ENCODE measurements at places on chromosomes 12 and 14.

GRCh38 chr14:61602733-61603077 is 92.6 kb upstream of the HIF1A start:
- no peak for DNase-seq

DNA sequence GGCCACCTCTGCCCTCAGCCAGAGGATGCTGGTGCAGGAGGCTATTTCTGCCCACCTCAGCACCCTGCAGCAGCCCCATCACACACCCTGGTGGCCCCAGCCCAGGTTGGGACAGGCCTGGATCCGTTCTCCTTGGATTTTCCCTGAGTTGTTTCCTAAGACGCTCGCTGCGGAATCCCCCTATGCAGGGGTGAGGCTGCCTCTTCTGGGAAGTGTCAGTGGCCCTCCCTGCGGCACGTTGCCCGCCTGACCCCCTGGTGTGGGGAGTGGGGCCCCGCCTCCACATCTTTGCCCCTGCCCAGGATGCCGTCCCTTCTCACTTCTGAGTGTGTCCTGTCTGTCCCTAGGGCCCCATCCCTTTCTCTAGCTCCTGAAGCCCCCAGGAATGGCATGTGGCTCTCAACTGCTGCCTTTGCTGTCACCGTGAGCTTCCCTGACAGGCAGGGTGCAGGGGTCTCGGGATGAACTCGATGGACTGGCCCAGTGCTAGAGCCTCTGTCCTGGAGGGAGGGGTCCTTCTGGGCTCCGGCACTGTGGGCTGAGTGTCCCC is 594 bp upstream of the EXOC3L4 start:
- DNase-seq: no peak

DNA sequence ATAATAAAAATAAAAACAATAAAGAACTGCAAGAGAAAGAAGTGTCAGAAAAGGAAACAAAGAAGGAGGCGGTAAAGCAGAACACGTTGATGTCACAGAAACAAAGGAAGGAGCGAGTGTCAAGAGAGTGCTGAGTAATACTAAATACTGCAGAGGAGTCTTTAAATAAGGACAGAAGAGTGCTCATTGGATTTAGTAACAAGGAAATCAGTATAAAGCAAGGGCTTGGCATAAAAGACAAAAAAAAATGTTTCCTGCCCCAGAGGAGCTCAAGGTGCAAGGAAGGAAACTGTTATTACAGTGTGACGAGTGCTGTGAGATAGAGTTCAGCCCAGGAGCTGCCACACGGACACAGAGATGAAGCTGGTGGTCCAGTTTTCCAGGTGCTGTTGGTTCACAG is 8.4 kb upstream of the TUBA1A start:
- no peak for DNase-seq

- no peak for DNase-seq
Observed at GRCh38 chr14:77097006-77097699, 905 bp upstream of the CIPC start.

GRCh38 chr12:22729431-22729956 is 104.5 kb downstream of the ETNK1 start:
- no peak for DNase-seq

DNA sequence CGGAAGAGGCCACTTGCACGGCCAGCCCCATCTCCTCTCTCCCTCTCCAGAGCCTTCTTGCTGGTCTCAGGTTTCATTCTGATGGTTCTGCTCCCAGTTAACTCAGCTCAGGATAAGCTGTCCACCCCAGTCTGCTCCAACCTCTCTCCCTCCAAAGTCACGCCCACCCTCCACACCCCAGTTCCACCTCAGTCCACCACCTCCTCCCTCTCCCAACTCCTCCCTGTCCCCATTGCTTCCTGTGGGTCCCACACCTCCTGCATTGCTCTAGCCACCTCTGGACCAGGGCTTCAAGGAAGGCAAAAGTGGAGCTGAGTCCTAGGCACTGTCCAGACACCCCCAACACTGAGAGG is 13.1 kb downstream of the KRT71 start:
- no peak for DNase-seq

- DNase-seq: no peak
Observed at GRCh38 chr14:35295845-35296161, 3.6 kb downstream of the PSMA6 start.

DNA sequence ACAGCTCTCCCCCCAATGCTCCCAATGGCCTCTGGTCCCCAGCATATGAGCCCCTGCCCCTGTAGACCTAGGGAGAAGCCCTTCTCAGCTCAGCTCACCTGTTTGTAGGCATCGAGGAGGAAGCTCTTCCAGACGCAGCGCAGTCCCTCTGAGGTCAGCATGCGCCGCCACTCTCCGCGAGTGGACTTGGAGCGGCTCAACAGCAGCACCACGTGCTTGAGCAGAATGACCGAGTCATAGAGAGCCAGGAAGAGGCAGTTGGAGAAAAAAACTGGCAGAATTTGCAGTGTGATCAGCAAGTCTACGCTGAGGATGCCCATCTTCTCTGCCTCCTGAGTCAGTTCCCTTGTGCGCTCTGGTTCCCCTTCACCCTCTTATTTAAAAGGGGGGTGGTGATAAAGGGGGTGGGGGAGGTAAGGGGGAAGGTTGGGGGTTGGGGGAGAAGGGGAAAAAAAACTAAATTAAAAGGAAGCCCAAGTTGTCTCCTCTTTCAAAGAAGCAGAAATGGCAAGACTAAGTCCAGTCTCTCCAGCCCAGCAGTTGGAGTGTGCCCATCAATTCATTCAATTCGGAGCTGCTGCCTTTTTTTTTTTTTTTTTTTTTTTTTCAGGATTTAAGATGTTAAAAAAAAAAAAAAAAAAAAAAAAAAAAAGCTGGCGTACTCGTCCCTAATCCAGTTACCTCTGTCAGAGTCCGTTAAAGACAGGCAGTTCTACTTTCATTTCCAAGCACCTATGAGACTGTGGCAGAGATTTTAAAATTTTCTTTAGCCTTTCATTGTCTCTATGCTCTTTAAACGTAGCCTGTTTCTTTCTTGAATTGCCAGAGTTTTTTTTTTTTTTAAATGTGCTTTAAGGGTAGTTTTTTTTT is at the start of gene DIO2:
Gene DIO2 (minus strand): TSS at position 352 of the 870 bp plus-strand sequence. CDS start 32 bp downstream, at position 320.
- no peak for DNase-seq

GRCh38 chr12:124612410-124612680 is 44.9 kb upstream of the NCOR2 start:
- DNase-seq: no peak

DNA sequence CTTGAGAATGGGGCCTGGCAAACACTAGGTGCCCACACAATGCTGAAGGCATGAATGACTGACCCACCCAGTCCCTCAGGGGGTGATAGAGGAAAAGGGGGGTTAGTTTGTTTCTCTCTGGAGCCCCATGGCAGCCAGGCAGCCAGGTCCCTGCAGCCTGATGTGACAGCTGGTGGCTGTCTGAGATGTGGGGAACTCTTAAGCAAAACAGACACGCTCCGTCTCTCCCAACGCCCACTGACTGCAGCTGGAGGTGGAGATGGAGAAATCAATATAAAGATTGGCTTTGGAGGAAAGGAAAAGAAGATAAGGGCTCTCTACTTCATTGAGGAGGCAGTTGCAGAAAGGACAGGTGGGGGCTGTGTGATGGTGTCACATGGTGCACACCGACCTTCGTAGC is 240.8 kb upstream of the LHX5 start:
- DNase-seq: no peak

- DNase-seq: no peak
Observed at GRCh38 chr12:53735-54730, 12.5 kb upstream of the IQSEC3 start.

DNA sequence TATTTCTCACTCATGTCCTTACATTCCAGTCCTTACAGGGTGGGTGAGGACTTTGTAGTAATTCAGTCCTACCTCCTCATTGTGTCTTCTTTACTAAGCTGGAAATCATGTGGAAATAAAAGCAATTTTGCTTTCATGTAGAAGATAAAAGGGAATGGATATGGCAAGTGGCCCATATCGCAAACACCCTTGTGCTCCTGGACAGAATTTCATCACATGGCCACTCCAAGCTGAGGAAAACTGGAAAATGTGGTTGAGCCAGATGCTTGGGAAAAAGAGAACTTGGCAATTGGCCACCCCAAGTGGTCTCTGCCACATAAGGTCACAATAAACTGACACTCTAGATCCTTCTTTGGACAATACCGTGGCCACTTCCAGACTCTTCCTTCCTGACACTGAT is 64.2 kb upstream of the IFNG-AS1 start:
- DNase-seq: no peak

DNA sequence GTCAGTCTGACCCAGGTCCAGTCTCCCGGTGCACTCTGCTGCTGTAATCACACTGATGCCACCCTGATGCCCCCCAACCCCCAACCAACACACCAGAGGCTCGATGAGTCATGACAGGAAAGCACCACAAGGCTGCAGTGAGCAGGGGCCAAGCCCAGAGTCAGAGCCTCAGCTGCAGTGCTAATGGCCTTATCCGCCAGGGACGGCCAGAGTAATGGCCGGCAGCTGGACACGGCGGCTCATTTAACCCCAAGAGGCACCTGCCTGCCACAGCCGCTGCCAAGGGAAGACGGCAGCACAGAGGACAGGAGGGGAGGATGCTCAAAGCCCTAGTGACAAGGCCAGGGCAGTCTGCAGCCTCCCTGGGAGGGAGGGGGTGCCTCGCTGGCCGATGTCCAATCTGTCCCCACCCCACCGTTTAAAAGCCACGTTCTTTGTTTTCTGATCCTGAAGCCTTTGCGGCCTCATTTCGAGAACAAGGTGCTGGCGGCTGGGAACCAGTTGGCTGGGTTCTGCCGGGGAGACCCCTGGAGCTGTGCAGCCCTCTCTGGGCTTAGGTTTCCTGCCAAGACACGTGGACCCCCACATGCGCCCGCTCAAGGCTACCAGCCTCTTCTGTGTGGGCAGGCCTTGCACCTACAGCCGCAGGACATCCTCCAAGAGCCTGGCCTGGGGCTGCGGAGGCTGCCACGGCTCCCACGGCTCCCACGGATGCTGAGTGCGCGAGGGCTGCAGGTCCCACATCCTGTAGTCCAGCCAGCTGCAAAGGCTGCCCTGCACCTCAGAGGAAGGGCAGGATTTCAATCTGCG is 13.1 kb downstream of the CCDC85C start:
- no peak for DNase-seq

DNA sequence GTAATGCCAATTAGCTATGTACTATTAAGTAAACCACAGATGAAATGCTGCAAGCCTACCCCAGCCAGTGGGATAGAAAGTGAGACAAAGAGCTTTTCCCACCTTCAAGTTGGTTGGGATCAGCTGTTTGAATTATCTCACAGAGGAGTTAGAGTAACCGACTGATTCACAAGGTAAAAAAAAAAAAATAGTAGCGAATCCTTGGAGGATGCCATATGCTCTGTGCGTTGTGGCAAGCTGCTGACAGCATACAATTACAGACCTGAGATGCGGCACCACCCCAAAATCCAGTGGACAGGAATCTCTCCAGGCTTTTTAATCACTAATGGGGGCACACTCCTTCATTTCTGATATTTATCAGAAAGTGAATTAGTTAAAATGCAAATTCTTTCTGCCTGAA is 157.0 kb upstream of the RMST start:
- no peak for DNase-seq

DNA sequence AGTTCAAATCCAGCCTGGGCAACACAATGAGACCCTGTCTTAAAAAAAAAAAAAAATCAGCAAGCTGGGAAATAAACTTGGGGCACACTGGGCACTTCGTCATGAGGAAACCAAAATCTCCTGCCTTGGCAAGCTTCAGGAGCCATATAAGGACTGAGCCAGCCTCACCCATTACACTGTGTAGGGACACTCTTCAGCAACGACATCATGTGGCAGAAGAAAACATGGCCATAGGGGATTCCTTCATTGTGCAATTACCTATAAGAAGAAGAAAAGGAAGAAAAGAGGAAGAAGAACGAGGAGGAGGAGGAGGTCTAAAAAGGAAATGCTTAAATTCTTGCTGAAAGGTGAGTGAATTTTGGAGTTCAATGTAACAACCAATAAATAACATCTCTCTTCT is 26.1 kb upstream of the IFNG start:
- DNase-seq: no peak

DNA sequence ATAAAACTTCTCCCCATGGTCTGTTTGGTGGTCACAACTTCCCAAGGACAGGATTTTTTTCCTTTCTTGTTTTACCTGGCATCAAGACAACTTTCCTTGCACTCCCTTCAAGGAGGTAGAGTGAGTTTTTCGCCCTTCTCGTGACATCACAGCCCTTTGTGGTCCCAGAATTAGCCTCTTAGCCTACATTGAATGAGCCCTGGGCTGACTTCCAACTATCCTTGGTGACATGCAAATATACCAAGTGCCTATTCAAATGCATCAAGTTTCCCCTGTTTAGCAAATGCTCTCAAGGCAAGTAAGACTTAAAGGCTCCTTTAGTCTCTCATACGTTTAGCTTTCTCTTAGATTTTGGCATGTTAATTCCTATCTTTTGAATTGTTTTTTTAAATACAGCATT is 36.6 kb downstream of the TC2N start:
- DNase-seq: no peak

GRCh38 chr14:32009976-32010581 is 67.0 kb upstream of the ARHGAP5 start:
- DNase-seq: no peak

DNA sequence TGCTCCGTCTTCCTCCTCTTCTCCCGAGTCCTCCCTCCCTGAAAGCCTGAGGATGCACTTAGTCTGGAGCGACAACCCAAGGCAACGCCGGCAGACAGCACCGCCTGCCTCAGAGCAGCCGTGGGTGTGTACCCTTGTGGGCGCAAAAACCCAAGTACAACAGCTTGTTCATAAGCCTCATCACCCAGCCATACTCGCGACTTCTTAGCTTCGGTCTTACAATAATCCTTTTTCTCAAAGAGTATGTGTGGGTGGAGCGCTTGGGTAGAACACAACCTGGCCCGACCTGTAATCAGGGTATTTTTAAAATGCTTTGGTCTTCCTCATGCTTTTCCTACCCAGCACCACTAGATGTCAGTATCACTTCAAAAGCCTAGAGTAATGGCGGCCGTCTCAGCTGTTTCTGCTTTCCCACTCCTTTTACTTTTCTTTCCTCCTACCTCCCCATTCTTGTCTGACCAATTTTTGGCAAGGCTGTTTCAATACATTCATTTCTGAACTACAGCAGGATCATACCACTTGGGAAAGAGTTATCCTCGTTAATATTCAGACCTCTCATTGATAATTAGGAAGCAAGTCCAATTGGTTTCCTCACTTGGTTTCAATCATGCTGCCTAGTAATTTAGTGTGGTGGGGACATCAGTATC is 198.9 kb downstream of the EPS8 start:
- DNase-seq: no peak

DNA sequence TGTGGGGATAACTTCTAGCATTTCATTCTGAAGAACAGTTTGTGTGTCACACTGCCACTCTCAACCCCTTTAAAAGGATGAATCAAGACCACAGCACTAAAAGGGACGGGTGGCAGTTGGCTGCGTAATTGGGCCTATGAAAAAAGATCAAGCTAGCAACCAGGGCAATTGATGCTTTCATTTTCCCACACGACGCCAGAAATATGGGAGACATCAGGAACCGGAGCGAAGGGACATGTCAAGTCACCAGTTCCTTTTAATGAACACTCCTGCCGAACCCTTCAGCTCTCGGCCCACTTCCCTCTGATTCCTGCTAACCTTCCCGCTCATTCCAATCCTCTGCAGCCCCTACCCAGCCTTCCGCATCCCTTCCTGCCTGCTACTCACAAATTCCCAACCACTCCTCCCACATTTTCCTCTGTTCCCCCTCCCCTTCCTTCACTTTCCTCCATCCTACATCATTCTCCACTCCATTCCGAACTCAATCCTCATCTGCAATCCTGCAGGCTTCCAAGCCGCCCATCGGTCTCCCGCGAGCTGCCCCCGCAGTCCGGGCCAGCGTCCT is 753 bp downstream of the CSRNP2 start:
- DNase-seq: no peak

GRCh38 chr14:27553790-27554189 is 956.0 kb upstream of the NOVA1 start:
- DNase-seq: no peak
